ENCODE measurements at places on chromosomes 2 and 18.

DNA sequence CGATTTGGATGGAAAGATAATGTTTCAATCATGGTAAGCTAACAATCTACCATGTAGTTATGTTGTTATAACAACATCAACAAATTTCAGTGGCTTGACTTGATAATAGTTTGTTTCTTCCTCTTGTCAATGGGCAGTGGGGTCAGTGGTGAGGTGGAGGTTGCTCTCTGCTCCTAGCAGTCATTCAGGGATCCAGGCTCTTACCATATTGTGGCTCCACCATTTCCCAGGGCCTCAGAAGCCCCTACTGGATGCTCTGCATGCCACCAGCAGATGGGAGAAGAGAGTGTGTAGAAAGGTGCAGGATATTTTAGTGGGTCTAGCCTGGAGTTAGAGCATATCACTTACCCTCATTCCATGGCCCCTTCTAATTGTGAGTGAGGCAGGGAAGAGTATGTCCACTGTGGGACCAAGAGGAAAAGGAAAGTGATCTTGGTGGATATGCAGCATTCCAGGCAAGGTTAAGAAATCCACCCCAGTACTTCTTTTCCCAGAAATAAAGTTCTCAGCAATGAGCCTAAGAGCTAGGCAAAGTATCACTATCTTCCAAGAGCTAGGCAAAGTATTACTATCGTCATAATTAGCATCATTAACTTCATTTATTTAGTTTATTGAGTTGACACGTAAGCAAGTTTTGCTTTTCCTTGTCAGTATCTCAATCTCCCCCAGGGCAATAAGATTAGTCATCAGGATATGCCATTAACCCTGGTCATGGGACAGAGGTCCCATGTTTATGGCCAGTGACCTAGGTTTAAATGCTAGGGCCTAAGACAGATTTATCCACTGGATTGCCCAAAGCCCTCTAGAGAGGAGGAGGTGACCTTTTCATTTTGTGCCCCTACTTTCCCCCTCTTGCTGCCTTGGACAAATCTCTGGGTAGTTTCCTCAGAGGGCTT lies 4.2 kb upstream of the IWS1 start:
- no peak for DNase-seq

DNA sequence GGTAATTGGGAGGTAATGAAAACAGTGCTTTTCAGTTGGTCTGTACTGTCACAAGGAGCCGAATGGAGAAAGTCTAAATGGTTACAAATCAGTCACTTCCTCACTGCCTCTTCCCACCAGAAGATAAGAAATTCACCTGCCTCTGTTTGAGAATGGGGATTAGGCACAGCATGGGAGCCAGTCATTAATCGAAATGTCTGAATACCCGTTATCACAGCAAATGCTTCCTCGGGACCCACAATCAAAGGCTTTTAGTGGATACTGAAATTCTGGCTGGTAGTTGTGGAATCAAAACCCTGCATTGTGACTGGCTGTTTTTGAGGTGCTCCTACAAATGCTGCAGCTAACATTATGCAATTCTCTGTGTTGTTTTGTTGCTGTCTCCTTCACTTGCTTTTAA lies 461.0 kb upstream of the MEX3C start:
- DNase-seq: no peak

- DNase-seq: no peak
Measured at GRCh38 chr2:96097951-96098823, 18.2 kb downstream of the ADRA2B start.

DNA sequence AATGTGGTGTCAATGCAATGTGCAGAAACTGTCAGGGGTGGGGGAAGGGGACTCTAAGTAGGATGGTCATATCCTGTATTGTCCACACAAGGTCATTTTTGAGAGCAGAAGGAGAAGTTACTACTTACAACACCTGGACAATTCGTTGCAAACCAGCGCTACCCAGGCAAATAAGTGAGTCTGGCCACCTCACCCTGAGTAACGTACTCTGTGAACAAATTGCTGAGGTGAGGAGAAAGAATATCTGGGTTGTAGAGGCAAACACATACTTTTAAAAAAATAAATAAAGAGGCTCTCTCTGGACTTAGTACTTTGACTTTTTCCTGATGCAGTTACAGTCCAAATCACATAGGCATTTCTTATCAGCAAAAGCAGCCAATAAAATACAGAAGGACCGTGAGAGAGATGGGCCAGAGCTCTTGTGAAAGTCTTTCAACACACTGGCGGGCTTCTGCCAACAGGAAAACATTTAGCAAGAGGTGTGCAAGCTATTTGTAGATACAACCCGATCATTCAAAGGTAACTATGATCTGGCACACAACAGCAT lies 268.2 kb upstream of the ID2 start:
- peak; percentile 75 for DNase-seq

- DNase-seq: no peak
Measured at GRCh38 chr2:181459621-181460021, 2.4 kb downstream of the ITGA4 start.

GRCh38 chr18:54224379-54225014 lies at the start of gene MBD2:
Gene MBD2, minus strand, starts transcription at chr18:54224669. Its CDS starts 110 bp downstream, at chr18:54224559.
- DNase-seq: peak; percentile 95

DNA sequence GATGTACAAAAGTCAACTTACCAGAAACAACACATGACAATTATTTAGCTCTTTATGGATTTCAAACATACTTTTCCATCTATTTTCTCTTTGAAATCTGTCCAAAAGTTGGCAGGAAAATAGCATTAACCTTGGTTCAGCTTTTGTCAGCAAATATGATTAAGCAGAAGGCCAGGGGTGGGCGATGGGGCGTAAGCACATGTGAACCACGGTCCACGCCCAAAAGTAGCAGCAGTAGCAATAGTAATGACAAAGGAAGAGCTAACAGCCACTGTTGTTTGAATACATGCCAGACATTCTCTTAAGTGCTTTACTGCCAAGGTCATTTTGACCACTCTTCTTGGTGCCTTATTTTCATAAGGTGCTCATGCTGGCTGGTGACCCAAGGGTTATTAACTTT lies 73.5 kb downstream of the ANTXR1 start:
- DNase-seq: no peak

- no peak for DNase-seq
Measured at GRCh38 chr2:56537756-56538155, 354.0 kb downstream of the CCDC85A start.

- DNase-seq: no peak
Measured at GRCh38 chr2:2847209-2847676, 516.2 kb upstream of the MYT1L start.

- DNase-seq: no peak
Measured at GRCh38 chr2:66105066-66105753, 329.7 kb upstream of the MEIS1 start.

DNA sequence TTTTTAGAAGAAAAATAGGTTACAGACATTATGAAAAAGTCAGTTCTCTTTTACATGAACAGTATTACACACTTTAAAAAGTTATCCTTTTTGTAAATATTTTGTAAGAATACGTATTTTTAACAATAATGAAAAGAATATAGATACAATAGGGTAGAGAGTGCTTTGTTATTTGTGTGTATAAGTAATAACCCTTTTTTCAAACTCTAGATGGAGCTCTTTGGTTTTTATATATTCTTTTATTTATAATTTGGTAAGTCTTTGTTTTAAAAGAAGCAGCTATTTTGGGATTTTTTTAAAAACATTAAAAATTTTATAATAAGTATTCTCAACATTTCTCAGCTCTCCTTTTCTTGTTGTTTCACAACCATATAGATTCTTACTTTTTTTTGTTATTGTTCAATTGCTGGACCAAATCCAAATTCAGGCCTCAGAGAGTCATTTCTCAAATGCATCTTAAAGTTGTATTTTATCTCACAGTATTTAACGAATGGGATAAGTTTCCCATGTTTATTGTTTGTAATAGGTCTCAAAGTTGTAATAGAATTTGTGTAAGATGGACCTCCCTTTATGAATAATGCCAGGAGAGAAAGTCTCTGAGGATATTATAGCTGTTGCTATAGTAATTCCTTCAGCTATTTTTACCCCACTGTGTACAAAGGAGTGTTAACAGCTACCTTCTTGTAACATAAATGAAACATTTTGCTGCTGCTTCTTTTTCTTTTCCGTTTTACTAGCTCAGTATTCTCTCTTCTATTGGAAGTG lies 46.4 kb downstream of the ACYP2 start:
- DNase-seq: no peak

All from GF-D8 (cell line).